ENCODE measurements at places on chromosomes 16 and 17.

DNA sequence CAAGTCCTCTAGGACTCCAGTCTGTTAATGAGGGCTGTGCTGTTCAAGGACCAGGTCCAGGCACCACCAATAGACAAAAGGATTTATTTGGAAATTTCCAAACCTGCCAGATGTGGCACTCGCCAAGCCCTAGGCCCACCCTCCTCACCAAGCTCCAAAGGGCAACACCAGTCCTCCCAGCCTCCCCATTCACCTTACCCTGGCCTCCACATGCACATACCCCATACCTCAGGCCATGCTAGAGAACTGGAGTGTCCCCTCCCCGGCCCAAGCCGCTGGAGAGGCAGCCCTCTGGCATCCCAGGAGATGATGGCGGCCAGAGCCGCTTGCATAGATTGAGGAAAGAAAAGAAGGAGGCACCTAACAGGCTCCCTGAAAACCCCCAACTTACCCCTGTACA is 4.6 kb upstream of the FTSJ3 start:
- no peak for DNase-seq

GRCh38 chr17:49597436-49597835 is 21.8 kb downstream of the NXPH3 start:
- no peak for DNase-seq

GRCh38 chr16:1612320-1613111 is at the start of gene CRAMP1:
Gene CRAMP1, plus strand, starts transcription at chr16:1612360. Its CDS starts 2,280 bp downstream, at chr16:1614640.
- DNase-seq: no peak

GRCh38 chr16:55479430-55480140 is 587 bp downstream of the MMP2 start:
- DNase-seq: no peak

GRCh38 chr17:82198092-82198491 is 14.6 kb downstream of the CCDC57 start:
- no peak for DNase-seq

GRCh38 chr16:63774302-63774701 is 1347.6 kb downstream of the CDH11 start:
- DNase-seq: no peak

DNA sequence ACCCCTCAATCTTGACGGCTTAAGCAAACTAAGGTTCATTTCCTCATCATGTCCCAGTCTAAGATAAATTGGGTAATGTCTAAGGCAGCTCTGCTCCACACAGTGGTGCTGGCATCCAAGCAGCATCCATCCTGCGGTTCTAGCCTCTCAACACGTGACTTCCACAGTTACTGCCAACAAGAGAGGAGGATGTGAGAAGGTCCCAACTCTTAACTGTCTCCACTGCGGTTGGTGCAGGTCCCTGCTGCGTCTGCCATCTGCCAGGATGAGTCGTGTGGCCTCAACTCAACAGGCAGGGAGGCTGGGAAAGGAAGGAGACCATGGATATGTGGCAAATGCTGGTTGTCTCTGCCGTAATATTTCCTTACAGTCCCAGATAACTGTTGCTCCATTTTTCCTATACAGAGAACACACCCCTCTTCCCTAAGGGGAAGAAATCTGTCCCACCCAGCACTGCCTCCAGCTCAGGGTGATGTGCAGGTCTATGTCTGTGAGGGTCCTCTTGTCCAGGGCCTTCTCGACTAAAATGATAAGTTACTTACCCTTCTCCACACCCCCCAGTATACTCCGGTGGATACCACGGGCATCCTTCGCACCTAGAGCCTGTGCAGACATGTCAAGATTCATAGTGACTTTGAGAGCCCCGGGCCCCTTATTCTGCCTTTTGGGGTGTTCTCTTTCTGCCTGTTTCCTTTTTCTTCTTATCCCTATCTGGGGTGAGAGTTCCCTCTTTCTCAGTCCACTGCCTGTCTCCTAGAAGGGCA is 64.7 kb downstream of the KCNJ18 start:
- DNase-seq: no peak

DNA sequence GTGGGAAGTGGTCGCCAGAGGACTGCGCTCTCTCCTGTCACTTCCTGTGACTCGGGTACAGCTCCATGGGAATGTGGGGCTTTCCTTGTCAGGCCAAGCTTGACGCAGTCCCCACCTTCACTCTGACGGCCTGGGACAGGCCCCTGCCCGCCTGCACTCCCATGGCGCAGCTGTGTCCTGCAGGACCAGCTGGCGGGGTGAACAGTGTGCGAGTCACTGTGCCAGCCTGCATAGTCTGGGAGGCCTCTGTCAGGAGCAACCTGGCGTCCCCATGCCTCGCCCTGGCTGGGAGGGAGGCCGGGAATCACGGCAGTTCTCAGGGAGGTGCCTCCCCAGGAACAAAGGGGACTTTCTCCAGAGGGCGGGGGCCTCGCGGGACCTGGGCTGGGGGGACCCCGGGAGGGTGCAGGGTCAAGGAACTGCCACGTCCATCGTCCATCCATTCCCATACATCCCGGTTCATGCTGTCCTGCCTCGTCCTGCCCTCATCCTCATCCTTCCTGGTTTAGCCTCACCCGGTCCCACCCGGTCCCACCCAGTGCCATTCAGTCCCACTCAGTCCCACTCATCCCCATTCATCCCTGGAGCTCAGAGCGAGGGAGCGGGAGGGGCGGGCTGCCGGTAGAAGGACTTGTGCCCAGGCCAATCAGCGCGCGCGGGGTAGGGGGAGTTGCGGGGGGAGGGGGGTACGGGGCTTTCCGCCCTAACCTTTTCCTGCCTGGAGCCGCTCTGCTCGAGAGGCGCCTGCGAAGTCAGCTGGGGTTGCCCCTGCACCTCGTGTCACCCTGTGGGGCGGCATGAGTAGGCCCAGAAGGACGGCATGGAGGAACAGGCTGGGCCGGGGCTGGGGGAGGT is 13.4 kb downstream of the FLYWCH1 start:
- DNase-seq: no peak

GRCh38 chr17:74512036-74512435 is 19.2 kb downstream of the CD300LB start:
- no peak for DNase-seq

GRCh38 chr16:5575646-5576245 is 478.2 kb upstream of the EEF2KMT start:
- no peak for DNase-seq

GRCh38 chr17:27343977-27344607 is 50.2 kb downstream of the WSB1 start:
- no peak for DNase-seq

Measured in stimulated activated CD4-positive, alpha-beta T cell treated with anti-CD3 and anti-CD28 coated beads, TNF-alpha, amount 100 ng/mL, for 24 hours (primary cell).